CD4-positive, alpha-beta T cell treated with Interleukin-1 beta for 1 hour (primary cell): ENCODE measurements at places on chromosomes 7 and 10.
A peak's percentile ranks its signal among the peaks of the same experiment; 100 is the strongest.

DNA sequence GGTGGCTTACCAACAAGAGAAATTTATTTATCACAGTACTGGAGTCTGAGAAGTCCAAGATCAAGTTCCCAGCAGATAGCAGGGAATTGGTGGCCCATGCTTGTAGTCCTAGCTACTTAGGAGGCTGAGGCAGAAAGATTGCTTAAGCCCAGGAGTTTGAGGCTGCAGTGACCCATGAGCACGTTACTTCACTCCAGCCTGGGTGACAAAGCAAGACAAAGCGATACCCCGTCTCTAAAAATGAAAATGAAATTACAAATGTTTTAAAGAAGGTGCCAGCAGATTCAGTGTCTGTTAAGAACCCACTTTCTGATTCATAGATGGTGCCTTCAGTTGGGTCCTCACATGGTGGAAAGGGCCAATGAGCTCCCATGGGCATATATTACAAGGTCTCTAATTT is 20.6 kb upstream of the ARHGAP12 start:
- peak; percentile 39 for DNase-seq

GRCh38 chr10:125840955-125841354 is 17.6 kb downstream of the BCCIP start:
- DNase-seq: no peak

DNA sequence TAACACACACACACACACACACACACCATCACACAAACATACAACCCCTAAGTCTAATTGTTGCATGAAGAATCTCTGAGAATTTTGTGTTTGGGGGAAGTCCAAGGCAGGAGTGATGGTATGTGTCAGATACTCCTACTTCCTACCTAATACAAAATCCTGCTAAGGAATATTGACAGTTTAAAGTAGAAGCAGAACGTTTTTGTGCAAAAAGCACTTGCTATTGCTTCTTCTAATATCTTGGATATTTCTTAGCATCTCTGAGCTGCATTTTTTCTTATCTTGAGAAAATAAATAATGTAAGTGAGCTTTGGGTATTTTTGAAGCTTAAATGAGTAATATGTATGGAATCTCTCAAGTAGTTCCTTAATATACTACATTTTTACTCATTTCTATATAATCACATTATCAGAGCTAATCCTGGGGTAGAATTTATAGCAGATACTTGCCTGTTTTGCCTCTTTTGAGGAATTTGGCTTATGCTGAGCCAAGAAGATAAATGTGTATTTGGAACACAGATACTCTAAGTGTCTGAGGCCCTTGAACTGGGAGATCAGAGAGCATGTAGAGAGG is 212.3 kb downstream of the DKK1 start:
- no peak for DNase-seq

DNA sequence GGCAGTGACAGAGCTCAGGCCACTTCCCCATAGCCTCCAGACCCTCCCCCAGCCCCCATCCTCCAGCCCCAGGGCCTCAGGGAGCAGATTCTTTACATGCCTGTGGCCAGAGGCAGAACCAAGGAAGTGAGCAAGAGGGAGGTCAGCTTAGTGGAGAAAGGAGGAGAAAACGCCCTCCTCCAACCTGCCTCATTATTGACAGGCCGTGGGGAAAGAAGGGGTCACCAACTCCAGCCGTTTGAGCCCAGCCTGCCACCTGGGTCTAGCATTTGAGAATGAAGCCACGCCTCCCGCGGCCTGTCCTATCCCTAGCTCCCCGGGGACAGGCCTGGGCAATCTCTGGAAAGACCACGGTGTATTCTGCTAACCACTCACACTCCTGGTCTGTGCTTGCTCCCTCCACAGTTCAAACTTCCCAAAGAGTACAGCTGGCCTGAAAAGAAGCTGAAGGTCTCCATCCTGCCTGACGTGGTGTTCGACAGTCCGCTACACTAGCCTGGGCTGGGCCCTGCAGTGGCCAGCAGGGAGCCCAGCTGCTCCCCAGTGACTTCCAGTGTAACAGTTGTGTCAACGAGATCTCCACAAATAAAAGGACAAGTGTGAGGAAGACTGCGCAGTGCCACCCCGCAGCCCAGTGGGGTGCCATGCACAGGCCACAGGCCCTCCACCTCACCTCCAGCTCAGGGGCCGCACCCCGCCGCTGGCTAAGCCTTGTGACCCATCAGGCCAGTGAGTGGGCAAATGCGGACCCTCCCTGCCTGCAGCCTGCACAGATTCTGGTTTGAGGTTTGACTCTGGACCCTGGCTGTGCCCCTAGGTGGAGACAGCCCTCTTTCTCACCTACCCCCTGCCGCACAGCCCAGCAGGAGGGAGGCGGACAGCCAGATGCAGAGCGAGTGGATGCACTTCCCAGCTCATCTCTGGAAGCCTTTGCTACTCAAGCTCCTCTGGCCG is 14.3 kb upstream of the TRIM8 start:
- no peak for DNase-seq

DNA sequence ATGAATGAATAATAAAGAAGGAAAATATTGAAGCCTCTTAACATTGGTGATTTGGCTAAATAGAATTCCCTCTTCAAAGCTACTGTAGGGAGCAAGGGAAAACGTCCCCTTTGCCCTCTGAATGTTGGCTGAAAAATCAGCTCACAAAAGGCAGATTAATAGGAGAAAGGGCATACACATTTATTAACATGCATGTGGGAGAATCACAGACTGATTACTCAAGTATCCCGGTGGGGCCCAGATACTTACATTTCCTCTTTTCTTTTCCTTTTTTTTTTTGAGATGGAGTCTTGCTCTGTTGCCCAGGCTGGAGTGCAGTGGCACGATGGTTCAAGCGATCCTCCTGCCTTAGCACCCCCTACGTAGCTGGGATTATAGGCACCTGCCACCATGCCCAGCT is 68.5 kb downstream of the HK1 start:
- DNase-seq: no peak

DNA sequence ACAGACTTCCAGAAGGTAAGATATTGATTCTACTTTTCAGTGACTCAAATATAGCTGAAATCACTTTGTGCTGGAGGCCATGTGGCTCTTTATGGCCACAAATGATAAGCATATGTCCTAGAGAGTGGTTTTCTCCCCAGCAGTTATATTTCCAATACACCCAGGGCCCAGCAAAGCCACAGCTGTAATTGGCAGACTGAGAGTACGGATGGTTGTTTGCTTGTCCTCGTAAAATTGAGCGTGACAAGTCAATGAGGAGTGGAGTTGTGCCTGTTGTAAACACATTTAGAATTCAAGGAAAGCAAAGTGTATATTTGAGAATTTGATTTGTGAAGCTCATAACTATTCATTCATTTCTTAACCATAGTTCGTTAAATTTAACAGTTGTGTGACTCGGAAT is 201.8 kb downstream of the LHFPL3 start:
- DNase-seq: no peak

DNA sequence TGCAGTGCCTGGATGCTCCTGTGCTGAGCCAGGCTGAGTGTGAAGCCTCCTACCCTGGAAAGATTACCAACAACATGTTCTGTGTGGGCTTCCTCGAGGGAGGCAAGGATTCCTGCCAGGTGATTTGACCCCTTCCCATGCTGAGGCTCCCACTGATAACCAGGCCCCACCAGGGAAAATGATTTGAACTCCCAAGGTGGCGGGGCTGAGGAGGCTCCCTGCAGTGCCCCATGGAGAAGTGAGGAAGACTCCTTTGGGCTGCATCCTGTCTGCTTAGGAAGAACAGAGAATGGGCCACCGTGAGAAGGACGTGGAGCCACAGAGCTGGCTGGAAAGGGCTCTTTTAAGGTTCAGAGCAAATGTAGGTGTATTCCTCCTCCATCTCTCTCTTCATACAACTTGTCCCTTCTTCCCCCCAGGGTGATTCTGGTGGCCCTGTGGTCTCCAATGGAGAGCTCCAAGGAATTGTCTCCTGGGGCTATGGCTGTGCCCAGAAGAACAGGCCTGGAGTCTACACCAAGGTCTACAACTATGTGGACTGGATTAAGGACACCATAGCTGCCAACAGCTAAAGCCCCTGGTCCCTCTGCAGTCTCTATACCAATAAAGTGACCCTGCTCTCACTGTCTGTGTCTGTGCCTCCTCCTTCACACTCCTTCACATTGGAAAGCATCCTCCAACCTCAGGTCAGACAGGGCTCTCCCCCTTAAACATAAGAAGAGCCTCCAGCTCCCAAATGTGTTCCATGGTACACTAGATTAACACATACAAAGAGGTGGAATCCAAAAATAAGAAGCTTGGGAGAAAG is 3.4 kb downstream of the PRSS2 start:
- no peak for DNase-seq

- DNase-seq: peak; percentile 60
Observed at GRCh38 chr7:151276666-151277590, 28.4 kb upstream of the SMARCD3 start.

- DNase-seq: no peak
Observed at GRCh38 chr7:42222891-42223290, 14.1 kb downstream of the GLI3 start.

- no peak for DNase-seq
Observed at GRCh38 chr10:5830629-5831445, 17.6 kb upstream of the GDI2 start.

GRCh38 chr10:132779549-132780294 is 6.2 kb downstream of the NKX6-2 start:
- no peak for DNase-seq

- no peak for DNase-seq
Observed at GRCh38 chr10:105189463-105189800, 548.3 kb downstream of the SORCS3 start.

DNA sequence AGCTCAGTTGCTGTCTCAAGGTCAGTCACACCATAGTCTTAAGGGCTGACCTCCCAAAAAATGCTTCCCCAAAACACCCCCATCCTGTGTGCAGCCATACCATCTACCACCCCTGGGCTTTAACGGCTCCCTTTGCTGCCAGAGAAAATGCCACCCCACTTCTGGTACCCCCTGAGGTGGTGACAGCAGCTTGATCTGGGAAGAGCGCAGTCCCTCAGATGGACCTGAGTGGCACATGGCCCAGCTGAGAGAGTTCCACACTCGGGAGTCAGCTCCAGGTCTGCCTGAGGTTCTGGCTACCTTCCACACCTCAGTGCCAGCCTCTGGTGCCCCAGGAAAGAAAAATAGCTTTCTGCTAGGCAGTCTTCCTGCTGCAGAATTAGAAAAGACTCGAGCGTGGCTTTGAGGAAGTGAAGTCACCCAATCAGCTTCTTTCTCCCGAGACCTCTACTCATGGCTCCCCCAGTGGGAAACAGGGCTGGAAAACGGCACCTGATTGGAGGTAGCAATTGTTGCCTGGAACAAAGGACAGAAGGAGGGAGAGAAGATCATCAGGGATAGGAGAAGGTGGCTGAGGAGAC is 151.7 kb downstream of the ARHGAP21 start:
- DNase-seq: no peak

DNA sequence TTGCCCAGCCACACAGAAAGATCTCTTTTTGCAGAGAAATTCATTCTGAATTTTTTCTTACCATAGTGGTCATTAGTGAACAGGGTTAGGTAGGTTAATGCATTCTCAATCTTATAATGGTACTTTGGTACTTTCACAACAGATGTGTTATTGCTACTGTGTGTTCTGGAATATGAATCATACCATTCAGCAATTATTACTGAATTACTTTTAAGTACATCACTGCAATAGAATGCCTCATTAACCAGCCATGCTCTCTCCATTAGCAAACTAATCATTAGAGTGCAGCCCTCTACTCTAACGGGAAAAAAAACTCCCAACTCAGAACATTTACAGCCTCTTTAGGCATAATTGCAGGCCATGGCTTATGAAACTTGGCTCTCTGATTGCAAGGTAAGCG is 102.1 kb downstream of the DOCK4 start:
- no peak for DNase-seq

GRCh38 chr7:39589323-39590111 is 23.3 kb downstream of the YAE1 start:
- peak; percentile 61 for DNase-seq

GRCh38 chr7:152054367-152055230 is 29.1 kb downstream of the GALNT11 start:
- DNase-seq: no peak

- DNase-seq: no peak
Observed at GRCh38 chr10:69885379-69886013, 83.8 kb downstream of the COL13A1 start.

DNA sequence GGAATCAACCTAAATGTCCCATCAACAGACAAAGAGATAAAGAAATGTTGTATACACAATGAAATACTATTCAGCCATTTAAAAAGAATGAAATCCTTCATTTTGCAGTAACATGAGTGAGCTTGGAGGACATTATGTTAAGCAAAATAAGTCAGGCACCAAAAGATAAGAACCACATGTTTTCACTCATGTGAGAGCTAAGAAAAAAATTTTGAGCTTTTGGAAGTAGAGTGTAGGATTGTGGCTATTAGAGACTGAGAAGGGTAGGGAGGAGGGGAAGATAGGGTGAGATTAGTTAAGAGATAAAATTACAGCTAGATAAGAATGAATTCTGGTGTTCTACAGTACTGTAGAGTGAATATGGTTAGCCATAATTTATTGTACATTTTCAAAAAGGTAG is 8.3 kb upstream of the YAE1 start:
- DNase-seq: no peak

- DNase-seq: no peak
Observed at GRCh38 chr10:58625070-58625469, 112.4 kb downstream of the BICC1 start.

GRCh38 chr10:89389254-89389653 is 3.2 kb upstream of the IFIT1 start:
- peak; percentile 34 for DNase-seq

DNA sequence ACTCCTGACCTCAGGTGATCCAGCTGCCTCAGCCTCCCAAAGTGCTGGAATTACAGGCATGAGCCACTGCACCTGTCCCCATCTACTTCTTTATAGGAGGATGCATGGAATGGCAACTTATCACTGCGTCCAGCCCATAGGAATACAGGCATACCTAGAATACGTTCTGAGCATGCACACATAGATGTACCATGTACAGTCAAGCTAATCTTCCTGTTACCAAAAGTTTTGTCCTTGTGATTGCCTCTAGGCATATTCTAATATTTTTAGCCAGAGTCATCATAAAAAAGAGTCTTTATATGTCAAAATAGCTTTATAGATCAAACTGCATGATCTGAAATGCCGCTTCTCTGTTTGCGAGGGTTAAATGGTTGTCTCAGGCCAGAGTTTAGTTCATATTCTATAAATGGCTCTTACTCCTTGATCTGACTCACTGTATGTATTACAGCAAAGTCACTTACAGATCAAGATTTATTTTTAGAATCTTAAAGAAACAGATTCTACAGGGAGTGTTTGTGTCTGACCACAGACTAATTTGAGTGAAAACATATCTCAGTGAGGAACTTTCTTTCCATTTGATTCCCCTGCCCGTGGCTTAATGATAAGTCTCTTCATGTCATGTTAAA is 210.9 kb downstream of the CREB5 start:
- DNase-seq: no peak

DNA sequence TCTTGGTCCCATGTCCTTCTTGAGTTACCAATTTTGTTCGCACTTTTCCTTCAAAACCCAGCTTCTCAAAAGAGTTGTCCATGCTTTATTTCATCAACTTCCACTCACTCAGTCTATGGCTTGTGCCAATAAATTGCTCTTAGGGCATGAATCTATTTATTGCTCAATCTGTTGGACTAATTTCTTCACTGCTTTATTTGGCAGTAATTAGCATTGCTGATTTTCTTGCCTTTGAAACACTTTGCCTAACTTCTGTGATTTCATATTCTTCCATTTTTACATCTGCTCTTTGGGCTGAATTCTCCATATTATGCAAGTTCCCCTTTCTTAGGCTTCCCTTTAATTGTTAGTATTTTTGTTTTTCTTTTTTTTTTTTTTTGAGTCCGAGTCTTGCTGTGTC is 16.8 kb downstream of the DLD start:
- no peak for DNase-seq

GRCh38 chr10:64363687-64364086 is 842.5 kb downstream of the REEP3 start:
- no peak for DNase-seq

- no peak for DNase-seq
Observed at GRCh38 chr10:103652599-103653281, 159.2 kb downstream of the NEURL1 start.
